ENCODE measurements at places on chromosomes 3 and 15.

DNA sequence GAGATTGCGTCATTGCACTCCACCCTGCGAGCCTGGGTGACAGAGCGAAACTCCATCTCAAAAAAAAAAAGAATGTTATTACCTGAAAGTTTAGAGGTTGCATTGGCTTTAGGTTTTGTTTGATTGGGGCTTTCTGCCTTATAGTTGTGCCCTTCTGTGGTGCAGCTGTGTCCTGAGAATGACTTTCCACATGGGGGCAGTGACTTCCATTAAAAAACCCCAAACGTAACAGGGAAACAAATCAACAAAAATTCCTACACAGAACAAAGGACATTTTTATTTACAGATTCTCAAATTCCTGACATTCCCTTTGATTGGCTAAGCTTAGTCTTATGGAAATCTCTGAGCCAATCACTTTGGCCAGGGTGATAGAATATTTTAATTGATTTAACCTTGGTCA, 154.1 kb upstream of the GPR149 start:
- no peak for DNase-seq

- no peak for DNase-seq
Measured at GRCh38 chr3:24047513-24047912, 102.4 kb downstream of the NR1D2 start.

- no peak for DNase-seq
Measured at GRCh38 chr3:182782149-182782548, 11.2 kb upstream of the ATP11B start.

DNA sequence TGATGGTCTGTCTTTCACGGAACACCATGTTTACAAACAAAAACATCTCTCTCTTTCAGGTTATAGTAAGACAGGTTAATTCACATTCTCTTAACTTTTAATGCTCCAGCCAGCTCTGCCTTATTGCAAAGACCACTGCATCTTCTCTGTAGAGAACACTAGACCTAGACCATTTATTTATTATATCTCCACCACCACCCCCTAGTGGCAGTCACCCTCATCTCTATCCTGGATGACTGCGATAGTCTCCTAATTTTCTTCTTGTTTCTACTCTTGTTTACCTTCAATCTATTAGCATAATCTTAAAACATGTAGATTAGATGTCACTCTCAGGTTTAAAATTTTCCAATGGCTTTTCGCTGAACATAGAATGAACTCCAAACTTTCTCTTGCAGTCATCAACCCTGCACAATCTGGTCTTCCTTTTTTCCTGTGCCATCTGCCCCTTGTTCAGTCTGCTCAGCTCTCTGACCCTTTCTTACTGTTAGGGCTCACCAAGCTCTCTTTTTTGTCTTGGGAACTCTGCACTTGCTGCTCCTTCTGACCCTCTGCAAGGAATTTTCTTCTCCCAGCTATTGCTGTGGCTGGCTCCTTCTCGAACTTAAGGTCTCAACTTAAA, 155.6 kb downstream of the SQOR start:
- DNase-seq = no peak

- no peak for DNase-seq
Measured at GRCh38 chr3:10594915-10595314, 89.5 kb upstream of the ATP2B2 start.

- DNase-seq = no peak
Measured at GRCh38 chr15:99410477-99410876, 155.3 kb upstream of the MEF2A start.

Measured in activated CD8-positive, alpha-beta memory T cell treated with anti-CD3 and anti-CD28 coated beads for 1 hour (primary cell).